T-helper 2 cell treated with Interferon-gamma antibody and Interleukin-4, amounts not matched to agents 100 ng/mL and 5 ng/mL, for 36 hours (primary cell): ENCODE measurements at places on chromosomes 11 and 22. TPM values are rescaled to one million over a fixed set of nuclear protein-coding genes. Genes with fewer than 3 reads are reported as not detected.

Gene GGT1
- total RNA-seq, result 47.1 and 47.3 TPM in 2 replicates

Gene PHF21B
- total RNA-seq, result not detected in 2 replicates

Gene KCNK4
- not detected in 2 replicates for total RNA-seq

Gene LUZP2
- not detected in 2 replicates for total RNA-seq

Gene SLC25A18
- total RNA-seq, result not detected in 2 replicates

Gene MYEOV
- total RNA-seq, result not detected in 2 replicates

Gene GPHA2
- total RNA-seq, result not detected in 2 replicates

Gene PRCP
- total RNA-seq, result 19.7 and 20.3 TPM in 2 replicates

Gene IGF2
- total RNA-seq, result not detected in 2 replicates

Gene ASCL2
- 0.09 and 0.11 TPM in 2 replicates for total RNA-seq

Gene TEX12
- 0.27 TPM in 1 of 2 replicates, not detected in the other for total RNA-seq

Gene NXPE2
- not detected in 2 replicates for total RNA-seq

Gene KLHL35
- 0.70 and 1.1 TPM in 2 replicates for total RNA-seq

Gene F2
- total RNA-seq, result 0.20 TPM in 1 of 2 replicates, not detected in the other

Gene CHRDL2
- not detected in 2 replicates for total RNA-seq

Gene SOX6
- total RNA-seq, result 0.34 TPM in 1 of 2 replicates, not detected in the other

Gene CTNND1
- 7.5 and 9.3 TPM in 2 replicates for total RNA-seq

Gene SLC37A2
- 0.66 and 1.4 TPM in 2 replicates for total RNA-seq
